ENCODE measurements at places on chromosomes 2 and 18.

DNA sequence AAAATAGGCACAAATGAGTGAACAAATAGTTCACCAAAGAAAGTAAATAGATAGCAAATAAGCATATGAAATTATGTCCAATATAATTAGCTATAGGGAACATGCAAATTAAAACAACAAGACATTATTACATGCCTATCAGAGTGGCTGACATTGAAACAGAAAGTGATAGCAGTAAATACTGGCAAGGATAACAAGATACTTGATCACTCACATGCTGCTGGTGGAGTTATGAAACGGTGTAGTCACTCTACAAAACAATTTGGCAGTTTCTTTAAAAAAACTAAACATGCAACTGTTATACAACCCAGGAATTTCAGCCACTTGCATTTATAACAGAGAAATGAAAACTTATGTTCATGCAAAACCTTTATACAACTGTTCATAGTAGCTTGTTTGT is 439.2 kb upstream of the ACVR2A start:
- DNase-seq: no peak

GRCh38 chr2:151299920-151300539 is 10.6 kb upstream of the NMI start:
- no peak for DNase-seq

DNA sequence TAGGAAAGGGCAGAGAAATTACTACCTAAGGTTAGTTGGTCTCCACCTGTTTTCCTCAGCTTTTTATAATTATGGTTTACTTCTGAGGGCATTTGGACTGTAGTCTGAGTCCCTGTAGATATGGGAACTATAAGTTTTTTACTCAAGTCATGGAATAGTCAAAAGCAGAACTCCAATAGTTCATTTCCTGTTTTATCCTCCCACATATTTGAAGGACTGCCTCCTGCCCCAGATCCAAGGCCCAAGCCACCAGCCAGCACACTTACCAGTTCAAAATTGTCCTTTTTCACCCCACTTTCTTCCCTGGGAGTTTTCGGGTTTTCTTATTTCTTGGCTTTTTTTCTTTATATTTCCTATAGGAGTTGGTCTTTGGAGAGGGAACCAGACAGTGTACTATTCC is 164.1 kb downstream of the MBD5 start:
- DNase-seq: no peak

GRCh38 chr18:6106091-6106685 is 210.9 kb upstream of the TMEM200C start:
- DNase-seq: no peak

GRCh38 chr18:62811674-62812073 is 96.3 kb downstream of the PHLPP1 start:
- DNase-seq: no peak

GRCh38 chr2:239267288-239267951 is 133.4 kb downstream of the HDAC4 start:
- DNase-seq: peak; percentile 77

DNA sequence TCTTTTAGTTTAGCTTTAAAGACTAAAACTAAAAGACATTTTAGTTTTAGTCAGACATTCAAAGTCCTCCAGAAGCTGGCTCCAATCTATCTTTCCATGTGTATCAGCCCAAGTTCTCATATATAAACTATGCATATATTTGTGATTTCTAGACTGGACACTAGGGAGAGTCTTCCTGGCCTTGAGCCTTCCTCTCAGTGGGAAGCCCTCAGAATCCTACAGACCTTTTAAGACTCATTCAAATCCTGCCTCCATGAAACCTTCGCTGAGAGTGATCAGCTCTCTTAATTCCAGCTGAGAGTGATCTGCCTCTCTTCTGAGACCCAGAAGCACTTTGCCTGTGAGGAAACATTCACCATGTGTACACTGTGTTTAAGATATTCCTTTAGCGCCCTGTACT is 452.7 kb downstream of the TGIF1 start:
- no peak for DNase-seq

DNA sequence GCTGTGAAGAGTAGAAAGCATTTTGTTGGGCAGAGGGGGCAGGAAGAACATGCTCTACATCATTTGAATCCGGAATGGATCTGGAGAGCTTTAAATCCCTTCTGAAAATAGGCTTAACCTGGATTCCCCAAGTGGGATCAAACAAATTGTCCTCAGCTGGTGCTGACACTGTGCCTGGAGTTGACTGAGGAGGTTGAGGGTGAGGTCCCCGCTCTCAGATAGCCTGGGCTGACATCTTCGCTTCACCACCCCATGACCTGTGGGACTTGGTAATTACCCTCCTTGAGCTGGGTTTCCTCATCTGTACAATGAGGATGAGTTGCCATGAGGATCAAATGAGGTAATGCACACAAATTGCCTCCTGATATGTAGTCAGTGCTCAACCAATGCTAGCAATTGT is 117.8 kb upstream of the SMAD2 start:
- DNase-seq: no peak

DNA sequence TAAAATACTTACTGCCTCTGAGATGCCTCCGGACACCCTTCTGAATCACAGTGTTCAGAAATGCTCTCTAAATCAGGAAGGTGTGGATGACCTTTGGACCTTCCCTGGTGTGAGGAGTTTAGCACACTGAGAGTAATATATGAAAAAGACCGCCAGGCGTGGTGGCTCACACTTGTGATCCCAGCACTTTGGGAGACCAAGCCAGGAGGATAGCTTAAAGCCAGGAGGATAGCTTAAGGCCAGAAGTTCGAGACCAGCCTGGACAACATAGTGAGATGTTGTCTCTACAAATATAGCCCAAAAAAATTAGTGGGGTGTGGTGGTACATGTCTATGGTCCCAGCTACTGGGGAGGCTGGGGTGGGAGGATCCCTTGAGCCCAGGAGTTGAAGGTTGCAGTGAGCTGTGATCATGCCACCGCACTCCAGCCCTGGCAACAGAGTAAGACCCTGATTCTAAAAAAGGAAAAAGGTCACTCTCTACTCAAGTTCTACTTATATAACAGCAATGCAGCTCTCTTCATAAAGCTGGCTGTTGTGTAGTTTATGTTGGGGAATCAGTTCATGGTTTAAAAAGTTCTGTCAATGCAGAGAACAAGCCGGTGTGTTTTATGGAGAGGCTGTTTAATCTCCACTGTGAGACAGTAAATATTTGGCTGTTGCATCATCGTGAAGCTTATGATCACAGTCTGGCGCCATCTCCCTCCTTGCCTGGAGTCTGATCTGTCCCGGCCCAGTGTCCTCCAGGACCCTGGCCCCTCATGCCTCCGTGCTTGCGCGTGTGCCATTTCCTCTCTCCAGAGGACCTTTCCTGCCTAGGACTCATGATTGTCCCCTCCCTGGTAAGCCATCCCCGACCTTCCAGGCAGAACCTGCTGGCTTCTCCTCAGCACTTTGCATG is 184.5 kb downstream of the FAM210A start:
- DNase-seq: no peak

GRCh38 chr18:40249390-40250080 is 1705.5 kb upstream of the PIK3C3 start:
- no peak for DNase-seq

GRCh38 chr2:173028141-173028540 is 47.5 kb upstream of the MAP3K20 start:
- no peak for DNase-seq

GRCh38 chr18:26780520-26781325 is 84.8 kb downstream of the AQP4 start:
- no peak for DNase-seq

GRCh38 chr18:58299936-58300335 is 255.9 kb downstream of the NEDD4L start:
- no peak for DNase-seq

DNA sequence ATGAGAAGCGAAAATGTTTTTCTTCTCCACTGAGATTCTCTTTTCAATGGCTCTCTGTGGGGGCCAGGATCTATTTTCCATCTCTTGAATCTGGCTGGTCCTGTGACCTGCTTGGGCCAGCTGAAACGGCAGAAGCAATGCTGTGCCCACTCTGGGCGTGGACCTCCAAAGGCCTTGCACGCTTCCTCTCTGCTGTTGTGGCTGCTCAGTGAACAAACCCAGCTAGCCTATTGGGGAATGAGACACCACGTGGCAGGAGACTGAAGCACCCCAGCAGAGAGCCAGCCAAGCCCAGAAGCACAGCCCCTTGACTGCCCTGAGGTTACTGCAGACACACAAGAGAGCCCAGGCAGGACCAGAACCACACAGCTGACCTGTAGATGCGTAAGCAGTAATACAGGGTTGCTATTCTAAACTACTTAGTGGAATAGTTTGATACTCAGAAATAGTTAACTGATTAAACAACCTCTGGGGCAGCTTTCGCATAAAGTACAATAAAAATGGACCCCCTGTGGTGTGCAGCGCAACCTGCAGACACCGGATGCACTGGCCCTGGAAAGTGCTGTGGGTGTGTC is 221.7 kb upstream of the SH3BP4 start:
- DNase-seq: no peak

DNA sequence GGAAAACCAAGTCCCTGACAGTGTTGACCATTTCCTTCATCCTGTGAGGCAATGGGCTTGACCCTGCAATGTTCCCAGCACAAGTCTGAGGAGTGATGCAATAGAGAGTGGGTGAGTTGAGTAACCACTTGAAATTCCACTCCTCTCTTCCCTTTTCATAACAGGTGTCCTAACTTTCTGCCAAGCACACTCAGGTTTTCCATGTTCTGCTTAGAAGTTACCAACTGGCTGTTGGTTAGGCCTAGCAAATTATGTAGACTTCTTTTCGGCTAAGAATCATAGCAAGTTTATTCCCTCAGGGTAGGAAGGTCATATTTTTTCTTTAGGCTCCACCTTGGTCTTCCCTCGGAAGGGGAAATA is 11.5 kb downstream of the GNLY start:
- no peak for DNase-seq

DNA sequence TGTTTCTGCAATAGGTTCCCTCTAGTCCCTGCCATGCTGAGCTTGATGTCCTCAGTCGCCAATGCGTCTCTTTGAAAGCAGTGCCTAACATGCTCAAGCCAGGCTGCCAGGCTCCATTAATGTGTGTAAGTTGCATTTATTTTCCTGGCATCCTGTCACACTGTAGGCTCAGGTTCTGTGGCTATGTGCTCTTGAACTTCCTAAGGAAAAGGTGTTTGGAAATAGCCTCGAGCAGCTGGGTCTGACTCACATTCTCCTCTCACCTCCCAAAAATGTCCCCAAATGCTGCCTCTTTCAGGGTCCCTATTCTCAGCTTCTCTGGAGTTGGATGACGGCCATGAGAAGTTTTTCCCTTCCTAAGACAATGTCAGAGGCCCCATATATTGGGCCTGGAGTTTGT is 58.0 kb upstream of the SLC14A2 start:
- DNase-seq: no peak

GRCh38 chr2:223952280-223952968 is 4.8 kb upstream of the MRPL44 start:
- DNase-seq: no peak

GRCh38 chr18:61587865-61588264 is 254.6 kb downstream of the CDH20 start:
- no peak for DNase-seq

GRCh38 chr2:129912066-129912820 is 67.2 kb upstream of the RAB6C start:
- DNase-seq: no peak

- no peak for DNase-seq
Measured at GRCh38 chr2:42142547-42143184, 26.5 kb upstream of the EML4 start.

GRCh38 chr2:56502616-56503015 is 318.8 kb downstream of the CCDC85A start:
- DNase-seq: no peak

DNA sequence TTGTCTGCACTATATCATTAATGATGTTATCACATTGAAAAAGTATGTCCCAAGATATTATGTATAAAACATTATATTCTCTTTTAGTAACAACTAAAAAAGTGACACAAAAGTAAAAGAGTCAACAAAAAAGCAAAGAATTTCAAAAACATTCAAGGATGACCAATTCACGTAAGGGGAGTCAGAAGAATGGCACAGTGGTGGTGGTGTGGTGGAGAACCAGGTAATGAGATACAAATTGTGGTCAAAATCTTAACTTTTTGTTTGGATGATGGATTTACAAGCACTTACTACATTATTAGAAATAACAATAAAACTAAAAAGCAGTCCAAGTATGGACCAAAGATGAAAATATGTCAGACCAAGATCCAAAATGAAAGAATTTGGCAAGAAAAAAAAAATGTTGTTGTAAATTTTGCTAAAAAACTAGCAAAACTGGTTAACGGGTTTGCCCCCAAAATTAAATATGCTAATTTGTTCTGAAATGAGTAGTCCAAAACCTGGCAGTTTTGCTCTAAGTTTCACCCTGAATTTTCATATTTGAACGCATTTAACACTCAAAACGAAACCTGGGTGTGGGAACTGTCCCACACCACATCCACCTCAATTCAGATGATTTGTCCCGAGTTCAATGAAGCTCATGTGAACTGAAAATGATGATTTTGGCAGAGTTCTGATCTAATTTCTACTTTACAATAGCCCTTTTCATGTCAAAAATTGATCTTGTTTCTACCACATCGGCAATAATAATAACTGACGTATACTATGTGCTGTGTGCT is 135.8 kb downstream of the IKZF2 start:
- no peak for DNase-seq

- DNase-seq: no peak
Measured at GRCh38 chr2:149158957-149159356, 120.5 kb downstream of the LYPD6B start.

DNA sequence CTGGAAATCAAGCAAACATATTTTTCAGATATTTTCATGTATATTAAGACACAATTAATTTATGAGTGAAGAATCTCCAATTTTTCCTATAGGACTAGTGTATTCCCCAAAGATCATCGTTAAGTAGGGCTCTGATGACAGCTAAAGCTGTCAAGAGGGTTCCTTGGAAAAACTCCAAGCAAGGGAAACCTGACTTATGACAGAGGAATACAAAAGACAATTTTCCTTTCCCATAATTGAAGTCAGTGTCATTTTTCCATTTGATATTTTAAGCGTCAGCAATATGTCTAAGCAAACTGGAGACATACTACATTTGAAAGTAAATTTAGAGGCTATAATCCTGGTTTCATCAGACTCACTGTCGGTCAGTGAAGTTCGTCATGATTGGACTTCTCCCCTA is 36.1 kb downstream of the RIT2 start:
- no peak for DNase-seq

GRCh38 chr2:17756668-17757067 is 2.7 kb downstream of the GEN1 start:
- no peak for DNase-seq

DNA sequence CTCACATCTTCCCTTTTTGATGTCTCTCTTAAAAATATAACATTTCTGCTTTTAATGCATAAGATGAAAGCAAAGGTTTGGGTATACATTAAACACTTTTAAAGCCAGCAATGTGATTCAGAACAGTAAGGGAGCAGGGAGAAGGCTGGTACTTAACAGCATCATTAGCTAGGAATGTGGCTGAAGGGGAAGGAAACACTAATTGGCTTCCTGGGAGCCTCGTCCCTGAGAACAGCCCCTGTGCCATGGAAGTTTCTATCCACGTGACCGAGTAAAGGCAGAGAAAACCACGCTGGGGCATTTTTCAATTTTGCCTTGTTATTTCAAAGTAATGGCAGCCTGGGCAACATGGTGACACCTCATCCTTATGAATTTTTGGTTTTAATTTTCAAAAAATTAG is 109.2 kb upstream of the GPC1 start:
- no peak for DNase-seq

All from stimulated activated CD4-positive, alpha-beta T cell treated with anti-CD3 and anti-CD28 coated beads, Interleukin-1b, Interleukin-23, amount 100 ng/mL, for 1 hour (primary cell).